ENCODE measurements at places on chromosomes 1 and 21.

DNA sequence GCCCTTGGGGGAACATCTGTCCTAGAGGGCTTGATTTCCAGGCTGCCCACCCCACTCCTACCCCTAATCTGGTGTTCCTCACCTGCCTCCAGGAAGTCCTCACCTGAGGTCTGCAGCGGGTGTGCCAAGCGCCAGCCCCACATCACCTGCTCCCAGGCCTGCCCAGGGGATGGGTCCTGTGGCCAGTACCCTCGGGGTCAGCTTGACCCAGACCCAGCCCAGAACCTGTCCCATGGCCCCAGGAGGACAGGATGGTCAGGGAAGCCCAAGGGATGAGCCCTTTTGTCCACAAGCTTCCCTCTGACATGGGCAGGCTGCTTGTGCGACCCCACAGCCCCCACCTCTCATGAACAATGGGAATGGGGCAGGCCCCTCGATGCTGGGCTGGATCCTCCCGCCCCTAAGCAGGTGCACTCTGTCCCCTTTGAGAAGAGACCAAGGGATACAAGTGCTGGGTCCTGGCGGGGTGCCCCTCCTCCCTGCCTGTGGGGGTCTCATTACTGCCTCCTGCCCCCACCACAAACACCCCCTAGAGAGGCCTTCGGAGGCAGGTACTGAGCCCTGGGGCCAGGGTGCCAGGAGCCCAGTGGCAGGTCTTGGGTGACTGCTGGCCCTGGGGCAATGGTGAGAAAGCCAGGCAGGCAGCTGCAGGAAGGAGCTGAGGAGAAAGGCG lies 3.2 kb downstream of the MIB2 start:
- no peak for DNase-seq

DNA sequence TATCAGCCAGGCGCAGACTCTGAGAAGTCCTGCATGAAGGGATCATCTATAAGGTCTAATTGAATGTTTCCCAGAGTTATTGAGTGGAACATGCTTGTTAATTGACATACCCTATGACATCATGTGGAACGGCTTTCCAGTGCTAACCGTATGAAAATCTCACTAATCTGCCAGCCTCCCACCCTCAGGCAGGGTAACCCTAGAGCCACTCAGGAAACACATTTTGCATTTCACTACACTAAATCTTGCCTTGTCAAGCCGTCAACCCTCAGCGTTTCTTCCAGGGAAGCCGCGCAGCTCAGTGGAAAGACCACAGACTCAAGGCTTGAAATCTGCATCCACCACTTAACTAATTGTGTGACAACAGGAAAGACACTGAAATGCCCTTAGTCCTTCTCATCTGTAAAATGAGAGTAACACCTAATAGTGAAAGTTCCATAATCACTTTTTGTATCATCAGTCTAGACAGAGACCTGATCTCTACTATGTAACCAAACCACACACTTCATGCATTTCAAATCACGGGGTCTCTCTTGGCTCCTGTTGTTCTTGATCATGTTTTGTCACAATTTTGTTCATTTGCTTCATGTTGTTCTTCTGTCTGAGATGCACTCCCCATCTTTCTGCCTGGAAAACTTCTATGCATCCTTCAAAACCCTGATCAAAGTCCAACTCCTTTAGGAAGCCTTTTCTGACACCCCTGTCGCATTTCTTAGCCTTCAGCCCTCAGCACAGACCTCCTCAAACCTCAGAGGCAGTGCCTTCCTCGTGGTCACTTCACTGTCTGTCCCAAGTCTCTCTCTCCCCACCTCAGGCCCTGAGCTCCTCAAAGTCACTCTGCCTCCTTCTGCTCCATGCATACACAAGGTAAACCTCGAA lies 246.5 kb downstream of the TOMM20 start:
- DNase-seq = peak; percentile 8

GRCh38 chr1:28416509-28417194 lies 47.1 kb downstream of the PHACTR4 start:
- DNase-seq = no peak

GRCh38 chr1:223413216-223413615 lies 20.0 kb downstream of the CCDC185 start:
- no peak for DNase-seq

DNA sequence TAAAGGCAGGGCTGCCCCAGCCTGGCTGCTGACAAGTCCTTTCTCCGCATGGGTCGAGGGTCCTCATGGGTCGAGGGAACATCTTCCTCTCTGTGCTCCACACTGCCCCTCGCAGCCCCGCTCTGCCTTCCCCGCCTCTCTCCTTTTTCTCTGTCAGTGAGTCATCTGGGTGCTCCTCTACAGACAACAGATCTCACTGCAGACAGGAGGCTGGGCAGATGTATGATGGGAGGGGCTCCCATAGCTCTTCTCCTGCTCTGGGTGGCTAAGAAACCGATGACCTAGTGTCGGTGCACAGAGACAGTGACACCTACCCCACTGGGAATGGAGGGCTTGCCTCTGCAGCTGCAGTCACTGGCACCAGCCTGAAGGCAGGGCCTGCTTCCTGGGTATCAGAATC lies 5.5 kb downstream of the KCNA10 start:
- DNase-seq = no peak
